T-cell (primary cell): ENCODE measurements at places on chromosomes 3 and 15.

GRCh38 chr3:178907081-178907480 lies 164.5 kb downstream of the ZMAT3 start:
- no peak for DNase-seq

GRCh38 chr3:42477696-42478095 lies 24.7 kb upstream of the VIPR1 start:
- DNase-seq, result no peak

- no peak for DNase-seq
Measured at GRCh38 chr3:144429719-144430121, 458.1 kb downstream of the DIPK2A start.

DNA sequence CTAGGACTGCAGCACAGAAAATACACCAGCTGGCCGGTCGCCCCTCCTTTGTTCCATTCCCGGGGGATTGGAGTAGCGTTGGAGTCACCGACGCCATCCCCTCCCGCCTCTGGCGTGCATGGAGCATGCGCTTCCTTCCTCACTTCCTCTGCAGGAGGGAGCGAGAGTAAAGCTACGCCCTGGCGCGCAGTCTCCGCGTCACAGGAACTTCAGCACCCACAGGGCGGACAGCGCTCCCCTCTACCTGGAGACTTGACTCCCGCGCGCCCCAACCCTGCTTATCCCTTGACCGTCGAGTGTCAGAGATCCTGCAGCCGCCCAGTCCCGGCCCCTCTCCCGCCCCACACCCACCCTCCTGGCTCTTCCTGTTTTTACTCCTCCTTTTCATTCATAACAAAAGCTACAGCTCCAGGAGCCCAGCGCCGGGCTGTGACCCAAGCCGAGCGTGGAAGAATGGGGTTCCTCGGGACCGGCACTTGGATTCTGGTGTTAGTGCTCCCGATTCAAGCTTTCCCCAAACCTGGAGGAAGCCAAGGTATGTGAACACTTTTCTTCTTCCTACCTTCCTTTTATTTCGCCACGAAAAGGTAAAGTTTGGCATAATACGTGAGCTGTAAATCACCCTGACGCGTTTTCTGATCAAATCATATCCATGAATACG lies at the start of gene SCG3:
Gene SCG3 (plus strand): TSS at position 201 of the 661 bp plus-strand sequence. CDS start 253 bp downstream, at position 454.
- peak; percentile 57 for DNase-seq

GRCh38 chr3:187828579-187829452 lies 83.5 kb upstream of the BCL6 start:
- no peak for DNase-seq
